ENCODE measurements at places on chromosomes 2 and 18. TPM values are rescaled to one million over a fixed set of nuclear protein-coding genes. Genes with fewer than 3 reads are reported as not detected.

DNA sequence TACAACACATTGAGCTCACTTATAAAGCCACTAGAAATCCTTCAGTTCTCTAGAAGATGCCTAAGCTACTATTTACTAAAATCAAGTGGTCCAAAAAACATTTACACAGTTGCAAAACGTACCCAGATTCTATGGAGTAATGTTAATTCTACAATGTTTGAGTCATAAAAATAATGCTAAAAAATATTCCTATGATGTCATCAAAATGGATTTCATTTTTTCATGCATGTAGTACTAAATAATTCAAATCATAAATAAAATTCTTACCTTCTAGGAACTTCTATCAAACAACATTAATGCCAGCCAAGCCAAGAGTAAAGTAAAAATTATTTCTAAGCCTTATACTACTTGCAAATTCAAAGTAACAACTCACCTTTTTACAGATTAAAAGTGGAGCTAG lies 168.9 kb upstream of the EPC2 start:
- no peak for DNase-seq

GRCh38 chr18:25832001-25832604 lies 258.3 kb downstream of the SS18 start:
- DNase-seq, result no peak

DNA sequence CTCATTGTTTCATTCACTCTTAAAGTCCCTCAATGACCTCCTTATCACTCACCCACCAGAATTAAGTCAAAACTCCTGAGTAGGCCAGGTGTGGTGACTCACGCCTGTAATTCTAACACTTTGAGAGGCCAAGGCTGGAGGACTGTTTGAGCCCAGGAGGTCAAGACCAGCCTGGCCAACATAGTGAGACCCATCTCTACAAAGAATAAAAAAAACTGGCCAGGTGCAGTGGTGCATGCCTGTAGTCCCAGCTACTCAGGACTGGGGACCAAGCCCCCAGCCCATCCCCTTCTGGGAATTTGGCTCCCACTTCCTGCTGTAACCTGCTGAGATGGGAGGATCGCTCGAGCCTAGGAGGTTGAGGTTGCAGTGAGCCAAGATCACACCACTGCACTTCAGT lies 28.9 kb downstream of the TMEM247 start:
- DNase-seq, result no peak

- DNase-seq, result no peak
Measured at GRCh38 chr18:79553154-79553553, 126.4 kb upstream of the CTDP1 start.

GRCh38 chr18:73288813-73289212 lies 421.0 kb upstream of the NETO1 start:
- no peak for DNase-seq

DNA sequence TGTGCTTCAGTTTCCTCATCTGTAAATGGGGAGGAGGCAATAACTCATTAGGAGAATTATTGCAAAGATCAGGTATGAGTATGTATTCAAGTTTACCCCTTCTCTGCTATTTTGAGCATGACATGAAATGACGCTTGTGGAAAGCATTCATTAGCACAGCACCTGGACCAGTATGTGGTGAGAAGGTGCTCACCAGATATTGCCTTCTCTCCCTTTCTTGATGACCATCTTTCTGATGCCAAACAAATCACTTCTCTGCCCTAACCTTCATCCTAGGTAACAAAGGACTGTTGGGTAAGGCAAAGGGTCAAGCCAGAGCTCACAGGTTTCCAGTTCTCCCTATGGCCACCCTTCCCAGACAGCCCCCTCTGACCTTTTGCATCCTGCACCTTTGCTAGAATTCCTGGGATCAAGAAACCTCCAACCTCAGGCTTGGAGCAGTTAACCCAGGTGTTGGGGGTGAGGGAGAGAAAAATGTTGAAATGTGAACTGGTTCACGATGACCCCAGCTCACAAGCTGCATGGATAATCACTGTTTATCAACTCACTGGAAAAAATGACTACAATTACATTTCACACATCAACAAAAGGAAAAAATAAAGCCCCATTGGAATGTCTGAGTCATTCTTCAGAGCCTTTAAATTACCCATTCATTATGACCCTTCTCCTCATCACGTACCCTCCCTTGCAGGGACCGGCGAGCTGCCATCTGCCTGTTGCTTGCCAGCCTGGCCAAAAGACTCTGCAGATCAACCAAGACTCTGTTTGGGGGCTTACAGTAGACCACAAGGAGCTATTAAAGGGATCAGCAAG lies 41.6 kb downstream of the LBH start:
- DNase-seq, result no peak

DNA sequence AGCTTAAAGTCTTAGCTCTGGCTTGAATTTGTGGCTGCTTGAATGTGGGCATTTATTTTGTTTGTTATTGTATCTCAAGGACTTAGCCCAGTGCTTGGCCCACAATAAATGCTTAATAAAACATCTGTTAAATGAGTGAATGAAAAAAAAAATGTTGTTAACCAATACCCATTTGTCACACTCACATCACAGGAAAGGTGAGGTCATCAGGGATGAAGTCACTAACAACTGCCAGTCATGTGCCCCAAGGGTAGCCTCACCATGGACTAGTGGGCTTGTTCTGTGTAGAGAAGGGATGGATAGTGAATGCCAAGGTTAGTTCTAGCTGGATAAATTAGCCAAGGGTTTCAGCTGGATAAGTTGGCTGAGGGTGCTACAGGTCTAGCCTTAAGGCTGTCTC lies 3.0 kb downstream of the NRBP1 start:
- DNase-seq, result no peak

DNA sequence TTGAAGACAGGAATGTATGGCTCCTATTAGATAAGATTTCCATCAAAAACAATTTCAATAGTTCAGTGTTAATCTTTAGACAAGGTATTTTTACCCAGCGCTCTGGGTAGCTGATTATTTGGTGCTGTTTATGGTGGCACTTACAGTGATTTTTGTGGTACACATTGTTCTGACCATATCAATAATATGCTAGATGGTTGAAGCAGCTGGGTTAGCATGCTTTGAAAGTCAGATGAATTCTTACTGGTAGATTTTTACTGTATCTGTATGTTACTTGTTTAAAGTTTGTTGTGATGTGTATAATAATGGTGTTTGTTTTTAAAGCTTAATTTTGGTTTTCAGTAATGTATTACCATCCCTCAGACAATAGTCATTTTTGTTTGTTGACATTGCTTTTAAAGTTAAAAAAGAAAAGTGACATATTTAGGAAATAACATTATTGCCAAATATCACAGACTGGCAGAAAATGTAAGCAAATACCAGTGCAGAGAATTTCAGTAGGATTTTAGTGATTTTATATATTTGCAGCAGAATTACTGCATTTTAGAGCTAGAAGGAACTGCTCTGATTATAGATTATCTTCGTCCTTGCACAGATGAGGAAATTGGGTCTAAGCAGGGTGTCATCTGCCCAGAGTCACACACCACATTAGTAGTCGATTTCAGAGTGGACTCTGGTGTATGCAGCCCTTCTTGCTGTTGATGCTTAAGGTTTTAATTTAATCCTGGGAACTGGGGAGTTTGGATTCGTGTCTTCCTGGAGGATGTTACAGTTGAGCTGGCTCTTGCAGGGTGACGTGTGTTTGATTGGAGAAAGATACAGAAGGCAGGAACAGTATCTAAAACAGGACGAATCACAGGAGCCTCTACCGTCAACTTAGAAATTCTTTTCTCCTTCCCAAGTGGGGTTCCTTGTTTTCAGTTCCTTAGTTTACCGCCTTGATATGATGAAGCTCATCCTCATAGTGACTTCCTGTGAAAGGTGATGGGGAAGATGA lies 6.6 kb downstream of the SOCS6 start:
- DNase-seq, result no peak

GRCh38 chr2:71536226-71536671 lies 82.9 kb downstream of the DYSF start:
- no peak for DNase-seq

DNA sequence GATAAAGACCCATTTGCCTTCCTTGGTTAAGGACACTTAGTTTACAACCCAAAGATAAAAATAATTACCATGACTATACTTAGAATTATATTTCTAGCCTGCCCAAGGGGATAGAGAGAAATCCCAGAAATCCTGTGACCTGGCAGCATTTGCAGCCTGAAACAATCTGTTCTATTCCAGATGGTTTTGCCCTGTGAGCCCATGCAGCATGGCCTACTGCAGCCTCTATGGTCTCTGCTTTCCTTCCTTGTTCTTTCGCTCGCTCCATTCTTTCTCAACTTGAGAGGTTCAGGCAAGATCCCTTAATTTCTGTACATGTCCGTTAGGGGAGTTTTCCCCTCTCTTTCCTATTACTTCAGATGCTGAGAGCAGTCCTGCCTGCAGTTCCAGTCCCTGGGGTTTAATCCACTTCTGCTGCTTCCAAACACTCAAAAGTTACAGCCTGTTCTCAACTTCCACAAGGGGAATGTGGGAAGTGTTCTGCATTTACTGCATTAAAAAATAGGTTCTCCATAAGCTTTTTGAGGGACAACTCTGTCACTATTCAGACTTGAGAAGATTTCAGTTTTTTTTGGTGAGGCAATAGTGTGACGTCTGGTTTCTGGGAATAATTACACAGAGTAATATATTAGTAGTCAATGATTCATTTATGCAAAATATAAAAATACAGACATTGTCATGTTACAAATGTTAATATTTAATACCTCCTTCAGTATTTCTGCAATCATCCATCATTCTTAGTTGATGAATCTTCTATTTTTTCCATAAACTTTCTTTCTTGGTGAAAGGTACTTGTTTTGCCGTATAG lies 80.3 kb downstream of the CDCA7 start:
- no peak for DNase-seq

- DNase-seq, result no peak
Measured at GRCh38 chr2:65957886-65958285, 477.0 kb upstream of the MEIS1 start.

DNA sequence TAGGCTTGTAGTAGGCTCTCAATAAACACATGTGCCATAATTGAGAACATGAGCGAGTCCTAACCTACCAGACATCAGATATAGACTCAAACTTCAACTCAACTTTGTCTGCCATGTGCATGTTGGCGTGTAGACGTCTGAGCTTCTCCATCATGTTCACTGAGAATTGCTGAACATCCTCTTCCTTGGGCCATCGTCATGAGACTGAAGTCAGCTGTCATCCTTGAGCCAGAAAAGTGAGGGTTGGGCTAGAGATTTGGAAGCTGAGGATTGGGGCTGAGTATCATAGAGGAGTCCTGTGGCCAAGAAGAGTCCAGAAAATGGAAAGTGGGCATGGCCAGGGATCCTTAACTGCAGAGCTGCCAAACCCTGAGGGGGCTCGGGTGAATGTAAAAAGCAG lies 7.8 kb upstream of the EFR3B start:
- no peak for DNase-seq

- DNase-seq, result no peak
Measured at GRCh38 chr2:207871911-207872310, 102.2 kb upstream of the FZD5 start.

GRCh38 chr18:13136056-13136903 lies 82.3 kb upstream of the LDLRAD4 start:
- DNase-seq, result no peak

C1GALT1C1L gene
- 0.34 TPM for total RNA-seq

IL36A gene
- total RNA-seq, result not detected

MAP3K19 gene
- not detected for total RNA-seq

TMSB10 gene
- 1,139 TPM for total RNA-seq
